Fibroblast of lung (primary cell): ENCODE measurements at places on chromosomes 2 and 18. TPM values are rescaled to one million over a fixed set of nuclear protein-coding genes. Genes with fewer than 3 reads are reported as not detected.

- DNase-seq = no peak
Measured at GRCh38 chr2:34423301-34423700, 824.2 kb upstream of the FAM98A start.

DNA sequence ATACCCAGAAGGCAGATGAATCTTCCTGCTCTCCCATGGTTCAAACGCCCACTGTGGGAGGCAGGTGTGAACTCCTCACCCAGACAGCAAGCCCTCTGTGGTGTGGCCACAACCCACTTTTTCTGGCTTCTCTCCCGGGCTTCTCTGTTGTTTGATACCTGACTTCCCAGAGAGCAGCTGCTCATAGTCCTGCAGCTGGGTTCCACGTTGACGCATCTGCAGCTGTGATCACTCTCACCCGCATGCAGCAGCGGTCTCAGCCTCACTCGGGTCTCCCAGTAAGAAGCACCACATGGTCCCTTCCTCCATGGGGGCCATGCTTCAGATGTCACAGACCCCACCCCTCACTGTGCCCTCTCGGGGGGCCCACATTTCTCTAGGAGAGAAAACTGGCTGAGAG is 3.5 kb downstream of the ASPRV1 start:
- DNase-seq = peak; percentile 11

DNA sequence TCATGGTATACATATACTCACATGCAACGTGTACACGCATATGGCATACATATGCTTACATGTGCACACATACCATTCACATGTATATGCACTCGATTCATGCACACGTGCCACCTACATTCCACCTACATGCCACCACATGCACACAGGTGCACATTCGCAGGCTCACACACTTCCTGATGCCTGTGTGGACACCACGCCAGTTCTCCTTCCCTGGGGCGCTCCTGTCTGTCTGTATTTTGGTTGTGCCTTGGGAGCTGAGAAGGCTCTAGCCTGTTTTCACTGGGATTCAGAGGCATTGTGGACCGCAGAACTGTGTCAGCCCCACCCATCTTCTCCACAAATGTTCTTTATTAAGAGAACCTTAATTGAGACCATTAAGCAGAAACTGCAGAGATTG is 96.6 kb upstream of the CTDP1 start:
- DNase-seq = no peak

The BCL11A gene
- under 0.01 and 0.17 TPM in 2 replicates for total RNA-seq

- peak; percentile 58 for DNase-seq
Measured at GRCh38 chr2:158191076-158191895, 89.6 kb downstream of the UPP2 start.

The FAM228A gene
- 0.51 and 0.99 TPM in 2 replicates for total RNA-seq
